IPS-NIHi11 (cell line): ENCODE measurements at places on chromosomes 5 and 9.

DNA sequence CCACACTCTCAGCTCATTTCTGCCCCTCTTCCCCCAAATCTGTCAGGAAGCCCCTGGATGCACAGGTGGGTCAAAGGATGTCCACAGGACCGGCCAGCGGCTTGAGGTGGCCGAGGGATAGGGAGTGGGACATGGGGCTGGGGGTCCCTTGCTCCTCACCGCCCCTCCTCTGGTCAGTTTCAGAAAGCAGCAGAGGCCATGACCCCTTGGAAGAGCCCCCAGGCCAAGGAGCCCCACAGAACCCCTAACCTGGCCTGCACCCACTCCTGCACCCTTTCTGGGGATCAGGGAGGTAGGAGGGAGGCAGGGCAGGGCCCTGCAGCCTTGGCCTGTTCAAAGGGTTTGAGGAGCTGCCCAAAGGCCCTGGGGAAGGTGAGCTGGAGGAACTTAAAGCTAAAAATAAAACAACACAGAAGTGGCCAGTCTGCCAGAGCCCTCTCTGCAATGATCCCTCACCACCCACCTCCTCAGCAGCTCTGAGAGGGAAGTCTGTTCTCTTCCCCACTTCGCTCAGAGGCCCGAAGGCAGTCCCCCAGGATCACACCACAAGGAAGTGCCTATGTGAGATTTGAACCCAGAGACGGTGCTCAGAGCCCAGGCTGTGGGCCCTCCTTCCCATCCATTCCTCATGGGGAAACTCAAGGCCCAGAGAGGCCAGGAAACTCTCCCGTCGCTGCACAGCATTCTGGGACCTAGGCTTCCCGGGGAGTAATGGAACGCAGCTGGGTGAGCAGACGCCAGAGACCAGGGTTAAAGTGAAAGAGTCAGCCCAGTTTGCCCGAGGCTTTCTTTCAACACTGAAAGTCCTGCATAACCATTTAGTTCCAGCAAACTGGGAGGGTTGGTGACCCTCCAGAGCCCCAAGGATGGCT lies 910 bp downstream of the ENG start:
- DNase-seq = no peak

DNA sequence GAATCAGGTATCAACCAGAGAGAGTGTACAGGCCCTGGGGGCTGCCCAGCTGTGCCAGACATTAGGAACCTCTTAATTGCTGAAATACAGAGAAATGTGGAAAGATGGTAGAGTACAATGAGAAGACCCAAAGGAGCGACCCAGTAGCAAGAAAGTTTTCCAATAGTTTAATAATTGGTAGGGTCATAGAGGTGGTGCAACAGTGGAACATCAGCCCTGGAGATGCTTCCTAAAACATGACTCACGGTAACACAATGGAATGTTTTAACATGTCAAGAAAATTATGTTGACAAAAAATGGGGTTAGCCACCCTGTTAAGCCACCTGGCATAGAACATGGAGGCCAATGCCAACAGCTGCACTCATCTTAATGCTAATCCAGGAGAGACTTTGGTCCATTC lies 284.1 kb downstream of the ELAVL2 start:
- DNase-seq = no peak

DNA sequence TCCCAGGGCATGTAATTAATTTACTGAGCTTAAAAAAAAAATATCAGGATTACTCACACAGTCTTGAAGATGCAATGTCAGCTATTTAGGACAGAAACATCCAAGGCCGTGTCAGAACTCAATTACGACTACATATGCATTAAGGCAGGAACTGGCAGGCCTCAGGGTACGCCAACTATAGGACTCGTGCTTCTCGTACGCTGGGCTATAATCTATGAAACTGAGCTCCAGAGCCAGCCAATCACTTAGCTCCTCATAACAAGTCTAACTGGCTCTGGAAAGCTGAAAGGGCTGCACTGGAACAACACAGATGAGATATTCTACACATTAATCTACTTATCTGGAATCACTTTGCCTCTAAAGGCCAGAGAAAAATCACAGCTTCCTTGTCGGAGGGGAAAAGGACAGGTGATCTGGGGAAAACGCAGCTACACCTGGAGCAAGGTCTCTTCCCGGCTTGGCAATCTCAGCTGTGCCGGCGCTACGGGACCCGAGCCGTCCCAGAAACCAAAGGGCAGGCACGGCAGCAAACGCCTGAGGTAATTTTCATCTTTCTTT lies 212.0 kb downstream of the DEPDC1B start:
- no peak for DNase-seq

- no peak for DNase-seq
Observed at GRCh38 chr9:109048822-109049221, 35.5 kb upstream of the CTNNAL1 start.

DNA sequence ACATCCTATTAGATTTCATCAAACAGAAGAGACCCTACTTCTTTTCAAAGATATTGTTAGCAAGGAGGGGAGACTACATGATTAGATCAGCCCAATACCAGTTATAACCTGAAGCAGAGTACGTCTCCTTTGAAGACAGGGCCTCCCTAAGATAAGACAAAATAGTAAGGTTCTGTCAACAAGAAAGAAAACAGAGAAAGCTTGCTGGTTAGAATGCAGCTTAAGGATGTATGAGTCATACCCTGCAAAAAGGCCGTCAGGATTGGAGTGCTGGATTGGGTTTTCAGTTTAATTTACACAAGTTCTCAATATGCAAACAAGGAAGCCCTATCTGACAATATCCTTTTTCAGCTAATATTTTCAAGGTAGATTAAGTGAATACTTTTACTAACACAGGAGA lies 1581.2 kb upstream of the WWC1 start:
- no peak for DNase-seq
